Fibroblast of skin of back (primary cell): ENCODE measurements at places on chromosomes 11 and 22.

GRCh38 chr22:23223569-23224317 is 43.4 kb downstream of the BCR start:
- no peak for DNase-seq

DNA sequence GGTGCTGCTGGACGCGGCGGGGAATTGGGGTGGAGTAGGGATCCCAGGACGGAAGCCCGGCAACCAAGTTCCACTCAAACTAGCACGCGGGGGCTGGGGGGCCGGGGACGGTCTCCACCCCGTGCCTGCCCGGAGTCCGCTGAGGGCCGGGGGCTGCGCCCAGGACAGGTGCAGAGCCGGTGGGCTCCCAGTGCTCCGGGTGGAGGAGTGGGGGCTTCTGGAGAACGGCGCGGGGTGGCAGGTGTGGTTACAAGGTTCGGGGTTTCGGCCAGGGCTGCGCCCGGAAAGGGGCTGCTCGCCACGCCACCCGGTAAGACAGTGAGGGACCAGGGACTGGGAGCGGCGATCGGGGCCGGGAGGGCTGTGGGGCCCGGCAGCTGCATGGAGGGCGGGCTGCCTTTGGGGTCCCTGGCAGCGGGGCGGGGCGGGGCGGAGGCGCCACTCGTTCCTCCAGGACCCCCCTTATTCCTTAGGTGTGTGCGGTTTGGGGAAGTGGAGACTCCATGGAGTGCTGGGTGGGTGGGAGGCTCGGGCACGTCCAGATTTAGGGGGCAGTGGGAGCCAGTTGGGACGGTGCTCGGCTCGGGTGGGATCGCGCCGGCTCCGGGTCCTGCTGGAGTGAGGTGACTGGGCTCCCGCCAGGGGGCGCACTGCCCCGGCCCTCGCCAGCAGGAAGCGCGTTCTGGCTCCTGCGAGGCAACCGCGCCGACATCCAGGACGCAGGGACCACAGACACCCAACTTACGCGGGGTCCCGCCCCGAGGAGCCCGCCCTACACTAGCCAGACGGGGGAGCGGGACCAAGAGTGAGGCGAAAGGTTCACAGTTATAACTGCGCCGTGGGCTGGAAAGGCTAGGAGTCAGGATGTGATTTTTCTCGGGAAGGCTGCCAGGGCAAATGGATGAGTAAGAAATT is 868 bp downstream of the TSPAN18 start:
- peak; percentile 80 for DNase-seq

GRCh38 chr11:62709247-62710000 is 1.9 kb downstream of the GNG3 start:
- DNase-seq = peak; percentile 97

DNA sequence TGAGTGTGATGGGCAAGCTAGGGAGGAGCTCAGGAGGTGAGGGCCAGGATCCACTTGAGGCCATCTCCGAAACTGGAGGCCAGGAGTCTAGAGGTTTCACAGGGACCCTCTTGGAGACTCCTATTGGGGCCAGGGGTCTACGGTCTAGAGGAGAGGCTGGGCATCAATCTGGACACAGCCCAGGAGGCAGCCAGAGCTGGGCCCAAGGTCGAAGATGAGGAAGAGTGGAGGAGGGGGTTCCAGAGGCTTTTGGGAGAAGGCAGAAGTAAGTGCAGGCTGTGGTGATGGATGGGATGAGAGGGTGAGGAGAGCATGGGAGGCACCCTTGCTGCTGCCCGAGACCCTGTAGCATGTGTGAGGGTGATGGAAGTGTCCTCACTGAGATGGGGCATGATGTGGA is 56.6 kb downstream of the LRRC32 start:
- no peak for DNase-seq

DNA sequence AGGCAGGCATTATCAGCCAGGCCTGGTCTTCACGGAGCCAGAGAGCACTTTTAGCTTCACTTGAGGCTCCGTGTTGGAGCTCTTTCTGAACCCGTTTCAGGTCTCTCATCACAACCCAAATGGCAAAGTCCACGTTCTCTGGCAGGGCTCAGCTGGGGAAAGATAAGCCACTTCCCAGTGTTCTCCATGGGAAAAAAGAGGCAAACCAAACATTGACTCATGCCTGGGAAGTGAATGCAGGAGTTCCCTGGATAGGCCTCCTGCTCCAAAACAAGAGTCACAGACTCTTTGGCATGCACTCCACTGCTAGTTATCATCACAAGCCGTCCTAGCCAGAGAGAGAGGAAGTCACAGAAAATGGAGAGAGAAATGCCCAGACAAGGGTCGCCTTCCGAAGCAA is 11.6 kb downstream of the OPCML start:
- peak; percentile 37 for DNase-seq

DNA sequence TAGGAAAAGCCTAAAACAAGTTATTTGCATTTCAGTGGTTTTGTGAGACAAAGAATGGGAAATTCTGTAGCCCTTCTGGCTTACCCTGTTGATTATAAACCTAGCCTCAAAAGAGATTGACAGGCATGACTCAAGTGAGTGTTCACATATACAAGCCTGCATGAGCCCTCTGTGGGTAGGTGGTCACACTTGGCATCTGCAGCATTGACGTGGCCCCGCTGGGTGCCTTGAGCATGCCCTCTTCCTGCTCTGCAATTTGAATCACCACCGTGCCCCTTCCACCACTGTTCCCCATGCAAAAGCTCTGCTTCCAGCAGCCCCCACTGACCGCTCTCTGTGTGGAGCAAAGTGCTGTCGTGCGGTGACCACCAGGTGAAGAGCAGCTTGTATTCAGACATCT is 21.0 kb upstream of the ADSL start:
- no peak for DNase-seq

GRCh38 chr11:128506999-128507611 is 80.3 kb downstream of the ETS1 start:
- peak; percentile 97 for DNase-seq

DNA sequence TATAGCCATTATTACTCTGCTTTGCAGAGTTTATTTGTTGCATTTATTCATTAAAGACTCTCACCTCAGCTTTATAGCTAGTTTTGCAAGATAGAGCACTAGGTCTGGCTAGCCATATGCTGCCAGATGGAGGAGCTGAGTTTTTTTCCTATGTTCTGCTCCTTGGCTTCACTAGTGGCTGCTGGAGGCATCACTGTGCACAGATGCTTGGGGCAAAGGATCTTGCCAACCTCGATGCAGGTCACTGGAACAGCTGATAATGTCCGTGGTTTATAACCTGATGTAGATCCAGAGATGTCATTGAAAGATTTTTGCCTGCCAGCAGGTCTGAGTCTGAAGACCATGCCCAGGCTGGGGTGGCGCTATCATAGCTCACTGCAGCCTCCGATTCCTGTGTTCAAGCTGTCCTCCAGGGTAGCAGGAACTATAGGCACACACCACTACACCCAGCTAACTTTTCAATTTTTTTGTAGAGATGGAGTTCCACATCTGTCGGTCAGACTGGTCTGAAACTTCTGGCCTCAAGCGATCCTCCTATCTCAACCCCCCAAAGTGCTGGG is 63.2 kb downstream of the PACS1 start:
- no peak for DNase-seq
